T follicular helper cell (primary cell): ENCODE measurements at places on chromosomes 1 and 21.

- DNase-seq = no peak
Measured at GRCh38 chr1:232172563-232172962, 457.4 kb downstream of the SIPA1L2 start.

DNA sequence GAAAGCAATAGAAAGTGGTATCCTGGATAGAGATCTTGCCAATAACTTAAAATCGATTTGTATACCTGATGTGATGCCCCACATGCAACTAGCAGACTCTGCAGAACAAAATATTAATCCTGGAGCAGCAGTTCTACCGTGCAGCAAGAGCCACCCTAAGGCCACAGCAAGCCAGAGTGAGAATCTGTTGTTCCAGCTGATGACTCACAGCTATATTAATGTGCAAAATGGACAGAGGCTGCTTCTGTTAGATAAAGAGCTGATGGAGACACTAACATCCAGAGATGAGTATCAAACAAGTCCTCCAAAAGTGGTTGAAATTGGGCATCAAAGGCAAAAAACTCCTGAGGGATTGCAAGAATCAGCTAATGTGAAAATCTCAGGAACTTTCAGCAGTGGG, 127.8 kb downstream of the MACF1 start:
- DNase-seq = no peak

GRCh38 chr1:30900931-30901560, 7.5 kb downstream of the SDC3 start:
- DNase-seq = no peak

- no peak for DNase-seq
Measured at GRCh38 chr1:159429074-159429861, 2.7 kb upstream of the OR10J4 start.

- DNase-seq = no peak
Measured at GRCh38 chr1:175114996-175115395, 47.4 kb downstream of the TNN start.

GRCh38 chr1:41950820-41951219, 32.1 kb upstream of the HIVEP3 start:
- no peak for DNase-seq

- no peak for DNase-seq
Measured at GRCh38 chr21:41973427-41973831, 19.6 kb upstream of the C2CD2 start.
